Renal cortex interstitium (tissue), 15 donors: ENCODE measurements at places on chromosomes 6 and 20. TPM values are rescaled to one million over a fixed set of nuclear protein-coding genes. Genes with fewer than 3 reads are reported as not detected.

The LY6G6D gene
- polyA plus RNA-seq, result not detected

DNA sequence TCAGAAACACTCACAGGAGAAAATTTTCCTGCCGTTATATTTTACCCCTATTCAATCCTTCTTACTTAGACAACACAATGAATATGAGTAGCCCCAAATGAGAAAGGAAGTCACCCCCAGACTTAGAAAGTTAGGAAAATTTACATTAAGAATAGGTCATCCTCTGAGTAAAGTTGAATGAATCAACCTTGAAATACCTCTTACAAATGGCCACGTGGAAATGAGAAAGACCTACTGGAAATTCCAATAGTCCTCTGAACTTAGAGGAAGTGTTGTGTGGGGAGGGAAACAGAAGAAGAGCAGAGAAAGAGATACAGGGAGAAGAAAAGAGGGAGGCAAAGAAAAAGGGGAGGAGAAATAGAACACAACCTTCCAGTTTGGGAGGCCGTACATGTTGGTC lies 43.7 kb downstream of the PHACTR1 start:
- no peak for DNase-seq

GRCh38 chr20:50405915-50406609 lies 104.1 kb upstream of the PTPN1 start:
- no peak for DNase-seq

DNA sequence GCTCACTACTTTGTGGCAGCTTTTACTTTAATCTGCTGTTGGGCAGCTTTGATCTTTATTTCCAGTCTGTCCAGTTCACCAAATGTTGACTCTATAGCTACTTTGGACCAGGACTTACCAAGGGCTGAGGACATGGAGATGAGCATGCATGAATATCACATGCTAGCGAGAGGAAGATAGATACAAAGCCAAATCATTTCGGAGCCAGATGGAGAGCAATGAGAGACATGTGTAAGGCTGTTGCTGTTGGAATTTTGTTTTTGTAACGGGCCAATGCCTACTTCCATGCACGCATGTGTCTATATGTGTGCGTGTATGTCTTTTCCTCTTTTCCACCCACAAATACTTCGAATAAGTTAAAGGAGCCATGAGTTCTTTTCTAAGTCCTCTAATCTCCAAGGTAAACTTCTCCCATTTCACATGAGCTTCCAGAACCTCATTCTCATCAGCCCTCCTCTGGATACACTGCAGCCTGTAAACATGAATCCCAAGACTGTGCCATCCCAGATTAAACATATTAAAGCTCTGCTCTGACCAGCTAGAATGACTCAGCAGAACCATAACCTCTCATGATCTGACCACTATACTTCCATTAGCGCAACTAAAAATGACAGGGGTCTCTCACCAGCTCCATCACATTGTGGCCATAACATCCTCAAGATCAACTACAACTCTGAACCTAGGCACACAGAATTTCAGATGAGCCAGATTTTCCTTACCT lies 160.7 kb downstream of the LRFN2 start:
- DNase-seq, result no peak

GRCh38 chr6:161044335-161044734 lies 52.8 kb downstream of the MAP3K4 start:
- DNase-seq, result no peak

- DNase-seq, result no peak
Measured at GRCh38 chr20:56503916-56504315, 20.6 kb upstream of the FAM209A start.

GRCh38 chr6:96917098-96917497 lies 7.4 kb upstream of the KLHL32 start:
- DNase-seq, result no peak

GRCh38 chr6:164744301-164744700 lies 565.1 kb downstream of the C6orf118 start:
- DNase-seq, result no peak

The BLOC1S5 gene
- polyA plus RNA-seq, result 44.5 TPM

DNA sequence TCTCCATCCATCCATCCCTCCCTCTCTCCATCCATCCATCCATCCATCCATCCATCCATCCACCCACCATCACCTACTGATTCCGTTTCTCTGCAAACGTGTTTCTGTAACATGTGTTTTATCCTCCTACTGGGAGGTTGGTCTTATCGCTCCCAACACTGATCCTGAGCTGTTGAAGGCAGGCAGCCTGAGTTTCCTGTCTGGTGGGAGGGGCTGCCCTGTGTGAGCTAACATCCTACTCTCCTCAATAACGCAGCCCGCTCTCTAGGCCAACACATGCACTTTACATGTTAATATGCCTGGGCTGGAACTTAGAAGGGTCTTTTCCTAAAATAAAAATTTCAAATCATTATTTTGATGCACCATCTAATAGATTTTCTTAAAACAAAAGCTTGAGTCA lies 126.5 kb downstream of the WDR27 start:
- no peak for DNase-seq

- DNase-seq, result no peak
Measured at GRCh38 chr6:13877051-13877450, 47.7 kb upstream of the RNF182 start.

- DNase-seq, result no peak
Measured at GRCh38 chr6:89050697-89051096, 29.9 kb upstream of the PNRC1 start.

The EEF1A2 gene
- 1.1 TPM for polyA plus RNA-seq

The SALL4 gene
- polyA plus RNA-seq, result 16.1 TPM

GRCh38 chr6:24867104-24867703 lies 68.5 kb upstream of the ARMH2 start:
- no peak for DNase-seq

- DNase-seq, result no peak
Measured at GRCh38 chr6:35046862-35047261, 94.3 kb downstream of the TCP11 start.

GRCh38 chr20:5222919-5223634 lies 93.7 kb downstream of the PROKR2 start:
- no peak for DNase-seq

DNA sequence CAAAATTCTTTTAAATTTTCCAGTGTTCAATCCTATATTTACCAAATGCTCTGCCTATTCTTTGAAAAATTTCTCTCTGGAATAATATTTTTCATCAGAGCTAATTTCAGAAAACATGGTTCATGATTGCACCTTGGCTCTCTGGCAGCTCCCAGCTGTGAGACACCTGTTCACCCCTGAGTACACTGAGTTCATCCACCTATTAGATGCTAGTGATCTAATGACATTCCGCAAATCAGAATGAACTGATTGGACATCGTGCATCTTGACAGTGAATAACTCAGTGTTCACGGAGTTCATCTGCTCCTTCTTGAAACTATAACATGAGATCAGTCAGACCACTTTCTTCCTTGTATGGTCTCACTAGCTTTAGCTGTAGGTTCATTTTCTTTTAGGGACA lies 3.9 kb upstream of the SHPRH start:
- no peak for DNase-seq

The TPBG gene
- 26.4 TPM for polyA plus RNA-seq
